Activated CD4-positive, CD25-positive, alpha-beta regulatory T cell treated with anti-CD3 and anti-CD28 coated beads, Interleukin-2, amount 50 U/mL, for 72 hours (primary cell): ENCODE measurements at places on chromosomes 4 and X.

DNA sequence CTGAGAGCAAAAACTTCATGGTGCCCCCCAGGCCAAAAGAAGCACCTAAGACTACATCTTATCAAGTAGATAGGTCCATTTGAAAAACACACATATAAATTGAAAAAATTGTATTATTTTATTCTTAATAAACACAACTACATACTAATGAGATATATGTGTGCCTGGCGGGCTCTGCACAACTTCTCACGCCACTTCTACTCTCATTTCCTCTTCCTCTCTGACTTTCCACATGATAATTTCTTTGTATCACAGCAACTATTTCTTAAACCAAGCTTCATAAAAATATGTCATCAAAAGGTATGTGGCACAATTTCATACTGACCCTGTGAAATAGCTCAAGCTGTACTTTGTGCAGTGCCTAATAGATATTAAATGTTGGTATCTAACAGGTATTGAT lies 10.7 kb upstream of the NPY2R start:
- no peak for DNase-seq

DNA sequence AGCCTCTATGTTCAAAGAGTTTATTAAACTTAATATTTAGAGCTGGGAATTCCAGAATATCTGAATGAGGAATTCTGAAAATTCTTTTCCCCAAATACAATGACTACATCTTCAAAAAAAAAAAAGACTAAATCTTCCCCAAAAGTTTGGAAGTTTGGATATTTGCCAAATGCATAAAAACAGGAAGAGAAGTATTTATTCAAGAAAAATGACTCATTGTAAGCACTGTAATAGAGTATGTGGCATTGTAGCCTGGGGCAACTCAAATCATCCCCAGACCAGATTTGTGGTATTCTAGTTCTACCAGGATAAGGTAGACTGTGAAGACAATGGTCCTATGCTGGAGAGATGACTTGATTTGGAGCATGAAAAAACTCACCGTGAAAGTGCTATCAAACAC lies 78.5 kb upstream of the PDHA2 start:
- DNase-seq: no peak

DNA sequence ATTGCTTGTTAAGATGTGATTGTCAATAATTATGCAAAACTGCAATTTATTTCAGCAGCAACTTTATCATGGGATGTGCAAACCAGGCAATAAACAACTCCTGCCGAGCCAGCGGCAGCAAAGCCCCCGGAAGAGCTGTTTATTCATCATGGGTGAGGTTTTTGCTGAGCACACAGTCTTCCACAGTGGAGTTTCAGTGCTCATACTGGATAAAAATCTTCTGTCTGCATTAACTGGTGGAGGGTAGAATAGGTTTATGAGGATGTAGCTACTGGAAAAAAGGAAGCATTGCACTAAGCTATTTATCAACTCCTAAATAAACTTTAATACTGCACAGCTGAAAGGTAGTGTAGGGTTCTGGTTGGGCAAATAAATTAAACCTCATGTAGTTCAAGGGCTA lies 557.4 kb upstream of the FTHL17 start:
- no peak for DNase-seq

GRCh38 chrX:46967547-46967946 lies 55.3 kb downstream of the JADE3 start:
- DNase-seq: no peak

DNA sequence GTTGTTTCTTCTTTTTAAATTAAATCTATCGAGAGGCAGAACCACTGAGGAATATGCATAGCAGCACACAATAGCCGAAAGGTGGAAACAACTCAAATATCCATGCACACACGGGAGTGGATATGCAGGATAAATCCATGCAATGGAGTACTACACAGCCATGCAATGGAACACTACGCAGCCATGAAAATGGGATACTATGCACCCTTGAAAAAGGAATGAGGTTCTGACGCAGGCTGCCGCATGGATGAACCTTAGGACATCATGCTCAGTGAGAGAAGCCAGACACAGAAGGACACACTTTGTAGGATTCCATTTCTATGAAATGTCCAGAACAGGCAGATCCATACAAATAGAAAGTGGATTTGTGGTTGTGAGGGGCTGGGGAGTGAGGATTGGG lies 18.4 kb upstream of the P2RY8 start:
- DNase-seq: no peak

GRCh38 chrX:133685822-133686221 lies 270.5 kb upstream of the GPC4 start:
- no peak for DNase-seq

DNA sequence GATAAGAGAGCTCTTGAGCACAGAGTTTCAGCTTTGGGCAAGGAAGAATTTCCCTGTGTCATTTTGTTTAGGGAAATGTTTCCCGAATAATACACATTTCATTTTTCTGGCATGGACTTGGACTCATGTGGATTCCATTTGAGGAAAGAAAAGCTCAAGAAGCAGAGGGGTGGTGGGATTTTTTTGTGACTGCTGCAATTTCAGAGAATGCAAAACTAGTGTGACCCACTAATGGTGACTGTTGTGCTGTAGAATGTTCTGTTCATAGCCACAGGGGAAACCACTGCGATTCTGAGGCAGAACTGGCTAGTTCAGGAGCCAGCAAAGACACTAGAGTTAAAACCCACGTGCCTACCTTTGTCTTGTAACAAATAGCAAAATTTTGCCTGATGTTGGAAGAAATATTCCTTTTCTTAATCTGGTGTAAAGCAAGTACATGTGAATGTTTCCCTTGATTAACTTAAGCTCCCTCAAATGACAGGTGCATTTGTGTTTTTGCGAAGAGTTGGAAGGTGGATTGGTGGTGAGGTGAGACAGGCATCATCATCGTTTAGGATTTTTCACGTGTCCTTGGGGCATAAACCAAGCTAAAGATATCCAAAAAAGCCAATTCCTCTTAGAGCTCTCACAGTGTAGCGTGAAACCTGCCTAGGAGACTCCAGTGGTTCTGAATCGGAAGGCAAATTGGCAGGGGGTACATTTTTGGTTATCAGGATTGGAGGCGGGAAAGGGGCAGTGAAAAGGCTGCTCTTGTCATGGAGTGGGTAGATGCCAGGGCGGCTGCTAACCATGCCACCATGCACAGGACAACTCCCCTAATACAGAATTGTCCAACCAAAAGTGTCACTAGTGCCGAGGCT lies 38.0 kb upstream of the FAM9C start:
- no peak for DNase-seq

- no peak for DNase-seq
These were observed 7.1 kb upstream of the C4orf54 start for GRCh38 chr4:99664716-99665115.

- DNase-seq: no peak
These were observed 64.0 kb downstream of the SMAD1 start for GRCh38 chr4:145545538-145546174.

DNA sequence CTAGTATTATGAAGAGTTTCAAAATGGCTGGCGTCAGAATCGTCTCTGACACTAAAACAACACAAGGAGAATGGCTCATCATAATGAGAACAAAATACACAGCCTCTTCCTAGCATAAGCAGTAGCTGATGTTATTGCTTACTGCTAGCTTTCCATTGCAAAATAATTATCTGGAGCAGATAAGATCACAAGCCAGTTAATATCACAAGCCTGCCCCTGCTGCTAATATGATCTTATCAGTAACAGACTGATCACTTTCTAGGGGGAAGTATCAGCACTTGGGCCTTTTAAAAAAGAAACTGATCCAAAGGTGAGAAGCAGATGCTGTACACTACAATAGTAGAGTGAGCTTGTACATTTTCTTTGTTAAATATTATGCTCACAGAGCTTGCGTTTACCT lies 554.8 kb upstream of the PABPC4L start:
- DNase-seq: no peak

DNA sequence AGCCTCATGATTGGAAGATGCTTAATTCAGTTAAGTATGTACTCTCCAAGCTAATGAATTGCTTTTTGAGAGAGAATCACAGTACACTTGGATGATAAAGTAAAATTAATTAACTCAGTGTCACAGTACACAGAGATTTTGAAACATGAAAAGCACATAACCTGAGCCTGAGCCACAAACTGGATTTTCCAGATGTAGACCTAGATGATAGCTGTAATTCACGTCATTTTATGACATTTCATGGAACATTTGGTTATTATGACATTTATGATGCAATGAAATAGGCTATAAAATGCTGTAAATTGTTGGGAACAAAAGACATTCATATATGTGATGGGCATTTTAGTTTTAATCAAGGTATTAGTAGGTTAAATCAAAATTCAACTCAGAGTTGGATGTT lies 983.7 kb downstream of the STPG2 start:
- no peak for DNase-seq

- no peak for DNase-seq
These were observed 359.0 kb upstream of the ATOH1 start for GRCh38 chr4:93469560-93469959.

DNA sequence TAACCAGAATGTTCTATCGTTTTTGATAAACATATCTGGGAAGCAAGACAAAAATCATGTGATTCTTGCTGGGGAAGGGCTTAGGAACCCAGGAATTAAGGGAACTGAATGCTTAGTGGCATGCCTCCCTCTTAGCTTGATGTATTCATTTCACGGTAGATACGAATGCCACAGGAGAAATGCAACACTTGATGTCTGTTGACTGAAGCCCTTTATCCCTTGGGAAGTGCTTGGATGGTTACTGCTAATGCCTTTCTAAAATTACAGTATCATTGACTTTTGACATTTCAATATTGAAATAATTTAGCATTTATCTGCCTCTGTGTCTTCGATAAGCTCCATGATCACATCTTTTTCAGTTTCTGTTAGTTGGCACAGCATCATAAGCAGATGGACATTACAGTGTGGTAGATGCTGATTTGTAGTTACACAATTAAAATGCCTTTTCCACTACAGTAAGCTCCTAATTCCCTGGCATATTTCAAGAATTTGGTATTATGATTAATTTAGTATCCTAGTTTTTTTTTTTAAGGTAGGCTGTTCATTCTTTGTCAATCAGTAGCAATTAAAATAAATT lies 226.7 kb downstream of the ARHGAP10 start:
- no peak for DNase-seq

DNA sequence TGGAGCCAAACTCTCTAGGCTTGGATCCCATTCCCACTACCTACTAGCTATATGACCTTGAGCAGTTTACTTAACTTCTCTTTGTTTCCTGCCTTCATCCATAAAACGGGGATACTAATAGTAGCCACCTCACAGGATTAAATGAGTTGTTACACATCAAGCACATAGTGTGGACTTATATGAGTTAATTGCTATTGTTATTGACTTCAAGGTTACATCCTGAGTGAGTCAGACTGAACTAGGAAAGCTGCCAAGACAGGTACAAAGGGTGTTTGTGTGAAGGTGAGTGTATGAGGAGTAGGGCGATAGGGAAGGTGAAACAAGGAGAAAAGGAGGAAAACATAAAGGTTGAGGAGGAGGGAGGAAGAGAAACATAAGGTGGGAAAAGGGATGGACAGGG lies 32.2 kb downstream of the TFDP3 start:
- DNase-seq: no peak

DNA sequence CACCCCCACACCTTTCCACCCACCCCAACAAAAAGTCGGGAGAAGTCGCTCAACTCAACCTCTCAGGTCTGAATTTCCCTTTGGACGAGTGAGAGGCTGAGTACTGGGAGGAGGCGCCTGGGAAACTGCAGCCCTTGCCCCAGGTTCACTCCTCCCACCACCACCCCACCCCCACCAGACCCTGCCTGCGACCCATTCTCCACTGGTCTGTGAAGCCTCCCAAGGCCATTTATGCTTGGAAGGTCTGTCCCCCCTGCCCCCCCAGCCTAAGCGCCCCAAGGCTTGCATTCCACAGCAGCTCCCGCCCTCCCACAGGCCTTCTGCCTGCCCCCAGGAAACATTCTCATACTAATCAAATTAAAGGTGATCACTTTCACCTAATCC lies 27.2 kb downstream of the ELF4 start:
- no peak for DNase-seq

DNA sequence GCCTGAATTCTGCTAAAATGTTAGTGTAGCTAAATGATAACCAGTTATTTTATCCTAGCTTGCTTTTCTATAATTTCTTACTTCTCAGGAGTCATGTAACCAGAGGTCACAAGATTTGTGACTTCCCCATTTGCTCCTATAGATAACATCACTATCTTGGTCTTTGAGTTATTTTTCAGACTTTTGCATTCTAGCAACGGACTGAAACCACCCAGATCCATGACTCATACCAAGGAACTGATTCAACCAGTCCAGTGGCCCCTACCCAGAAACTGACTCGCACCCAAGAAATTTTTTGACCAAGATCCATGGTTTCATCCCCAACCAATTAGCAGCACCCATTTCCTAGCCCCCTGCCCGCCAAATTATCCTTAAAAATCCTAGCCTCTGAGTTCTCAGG lies 50.0 kb downstream of the IQCM start:
- no peak for DNase-seq

- DNase-seq: no peak
These were observed 177.3 kb downstream of the GRIA3 start for GRCh38 chrX:123361371-123361770.

DNA sequence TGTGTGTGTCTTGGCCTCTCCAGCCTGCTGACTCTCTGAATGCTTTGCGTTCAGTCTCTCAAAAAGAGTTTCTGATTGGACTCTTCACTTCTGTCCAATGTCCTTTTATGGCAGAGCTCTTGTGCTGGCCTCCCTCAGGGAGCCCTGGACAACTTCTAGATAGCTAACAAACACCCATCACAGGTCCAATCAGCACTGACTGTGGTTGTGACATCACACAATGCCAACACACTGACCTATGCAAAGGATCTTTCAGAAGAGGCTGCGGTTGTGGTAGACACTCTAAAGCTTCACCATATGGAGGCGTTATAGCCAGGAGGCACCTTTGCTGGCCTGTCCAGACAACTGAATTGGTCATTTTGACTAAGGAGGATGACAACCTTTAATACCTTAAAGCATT lies 53.8 kb upstream of the LSM6 start:
- no peak for DNase-seq

DNA sequence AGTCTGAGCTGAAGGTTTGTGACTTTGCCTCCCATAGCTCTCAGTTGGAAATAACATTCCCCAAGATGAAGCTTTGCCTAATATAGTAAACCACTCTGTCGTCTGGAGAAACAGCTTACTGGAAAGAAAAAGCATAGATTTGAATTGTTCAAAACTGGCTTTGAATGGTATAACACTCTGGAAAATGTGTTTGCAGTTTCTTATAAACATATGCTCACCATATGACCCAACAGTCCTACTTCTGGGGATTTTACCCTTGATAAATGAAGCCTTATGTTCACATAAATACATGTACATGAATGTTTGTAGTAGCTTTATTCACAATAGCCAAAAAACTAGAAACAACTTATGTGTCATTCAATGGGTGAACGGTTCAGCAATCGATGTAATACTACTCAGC lies 10.2 kb downstream of the VEGFD start:
- no peak for DNase-seq
